ENCODE measurements at places on chromosomes 3 and 15.

- DNase-seq: no peak
Measured at GRCh38 chr15:27694506-27695087, 404.5 kb downstream of the OCA2 start.

DNA sequence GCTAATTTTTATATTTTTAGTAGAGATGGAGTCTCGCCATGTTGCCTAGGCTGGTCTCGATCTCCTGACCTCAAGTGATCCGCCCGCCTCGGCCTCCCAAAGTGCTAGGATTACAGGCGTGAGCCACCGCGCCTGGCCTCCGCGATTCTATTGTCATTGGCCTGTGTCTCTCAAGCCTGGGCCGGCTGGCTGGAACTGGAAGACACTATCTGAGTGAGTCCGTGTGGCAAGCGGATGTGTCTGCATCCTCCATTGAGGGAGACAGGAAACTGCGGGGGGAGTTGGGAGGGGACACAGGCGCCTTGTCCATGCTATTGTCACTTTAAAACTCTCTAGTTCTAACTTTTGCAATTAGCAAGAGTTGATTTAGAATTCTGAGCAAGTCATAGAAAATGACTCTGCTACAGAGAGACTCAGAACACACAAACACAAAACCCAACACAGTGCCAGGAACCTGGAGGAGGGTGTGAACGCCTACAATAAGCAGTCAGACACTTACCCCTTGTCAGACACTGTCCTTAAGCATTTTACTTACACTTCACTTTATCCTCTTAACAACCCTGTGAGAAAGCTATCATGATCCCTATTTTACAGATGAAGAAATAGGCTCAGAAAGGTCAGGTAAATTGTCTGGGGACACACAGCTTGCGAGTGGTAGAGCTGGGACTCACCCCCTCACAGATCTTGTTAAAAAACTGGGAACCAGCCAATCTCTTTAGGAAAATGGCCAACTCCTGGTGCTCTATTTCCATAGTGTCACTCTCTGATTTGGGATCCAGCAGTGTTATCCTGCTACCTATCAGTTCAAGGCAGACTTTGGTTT, 38.7 kb downstream of the ANP32A start:
- no peak for DNase-seq

GRCh38 chr3:139546772-139547171, 7.2 kb upstream of the RBP1 start:
- no peak for DNase-seq

DNA sequence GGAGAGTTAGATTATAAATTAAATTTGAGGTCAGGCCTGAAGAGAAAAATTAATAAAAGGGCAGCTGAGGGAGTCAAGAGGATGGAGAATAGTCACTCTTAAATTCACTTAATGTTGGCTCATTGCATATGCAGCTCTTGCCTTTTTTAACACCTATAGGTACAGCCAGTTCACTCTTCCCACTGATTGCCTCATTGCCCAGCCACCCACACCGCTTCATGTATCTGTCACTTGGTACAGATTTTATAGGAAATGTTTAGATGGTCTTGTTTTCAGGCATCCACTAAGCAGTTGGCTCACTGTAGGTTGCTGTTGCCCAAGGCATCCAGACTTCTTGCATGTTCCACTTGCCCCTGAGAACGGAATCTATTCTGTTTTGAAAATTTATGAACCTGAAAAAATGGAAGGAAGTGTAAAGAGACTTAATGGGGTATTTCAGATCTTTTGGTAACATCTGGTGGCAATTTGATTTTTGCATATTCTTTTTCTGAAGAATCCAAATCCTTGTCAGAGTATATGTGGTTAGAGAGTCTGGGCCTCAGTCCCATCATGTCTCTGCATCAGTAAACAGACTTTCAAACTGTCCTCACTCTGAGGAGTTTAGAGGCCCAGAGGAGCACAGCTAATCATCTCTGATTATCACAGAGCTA, 151.9 kb downstream of the RBPMS2 start:
- DNase-seq: no peak

DNA sequence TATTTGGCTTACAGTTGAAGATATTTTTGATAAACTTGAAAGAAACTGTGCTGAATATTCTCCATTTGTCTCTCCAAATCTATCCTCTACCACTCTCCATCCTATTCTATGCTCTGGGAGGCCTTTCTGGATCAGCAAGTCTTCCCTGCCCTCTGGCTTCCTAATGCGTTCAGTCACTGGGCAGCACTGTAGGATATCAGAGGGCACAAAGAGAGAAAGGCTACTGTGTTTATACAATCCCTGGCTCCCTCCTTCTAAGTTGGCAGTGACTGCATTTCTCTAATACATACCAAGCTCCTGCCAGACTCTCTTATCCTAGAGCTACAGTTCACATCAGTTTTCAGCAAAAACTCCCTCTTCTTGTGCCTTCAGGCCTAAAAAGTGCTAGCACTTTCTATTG, 102.1 kb upstream of the FHIT start:
- no peak for DNase-seq

Data from breast epithelium (tissue), 4 donors.